A549 treated with DMSO at 1 μM for 4 hours (cell line): ENCODE measurements at places on chromosomes 5 and 9. TPM values are rescaled to one million over a fixed set of nuclear protein-coding genes. Genes with fewer than 3 reads are reported as not detected.

The SV2C gene
- not detected in 5 replicates for total RNA-seq

The PCDHGA3 gene
- total RNA-seq = 0.02 to 0.04 TPM (median 0.03 TPM) in 3 of 5 replicates, not detected in the others

The SAXO1 gene
- total RNA-seq = not detected in 5 replicates

The HSD17B3 gene
- total RNA-seq = 0.19 to 0.31 TPM in 2 of 5 replicates, not detected in the others

The OGN gene
- total RNA-seq = not detected in 5 replicates
